ENCODE measurements at places on chromosomes 1 and 21.
A peak's percentile ranks its signal among the peaks of the same experiment; 100 is the strongest.

- no peak for DNase-seq
Observed at GRCh38 chr1:176098560-176098959, 108.5 kb downstream of the COP1 start.

DNA sequence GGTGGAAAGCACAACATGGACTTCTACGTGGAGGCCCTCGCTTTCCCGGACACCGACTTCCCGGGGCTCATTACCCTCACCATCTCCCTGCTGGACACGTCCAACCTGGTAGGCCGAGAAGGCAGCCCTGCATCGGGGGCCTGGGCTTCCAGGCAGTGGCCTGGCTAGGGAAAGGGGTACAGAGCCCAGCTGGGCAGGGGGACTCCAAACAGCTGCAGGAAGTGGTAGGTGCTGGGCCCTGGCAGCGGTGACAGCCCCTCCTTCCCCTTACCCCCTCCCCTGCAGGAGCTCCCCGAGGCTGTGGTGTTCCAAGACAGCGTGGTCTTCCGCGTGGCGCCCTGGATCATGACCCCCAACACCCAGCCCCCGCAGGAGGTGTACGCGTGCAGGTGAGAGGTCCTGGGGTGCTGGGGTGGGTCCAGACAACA is 30.0 kb upstream of the PADI6 start:
- no peak for DNase-seq

DNA sequence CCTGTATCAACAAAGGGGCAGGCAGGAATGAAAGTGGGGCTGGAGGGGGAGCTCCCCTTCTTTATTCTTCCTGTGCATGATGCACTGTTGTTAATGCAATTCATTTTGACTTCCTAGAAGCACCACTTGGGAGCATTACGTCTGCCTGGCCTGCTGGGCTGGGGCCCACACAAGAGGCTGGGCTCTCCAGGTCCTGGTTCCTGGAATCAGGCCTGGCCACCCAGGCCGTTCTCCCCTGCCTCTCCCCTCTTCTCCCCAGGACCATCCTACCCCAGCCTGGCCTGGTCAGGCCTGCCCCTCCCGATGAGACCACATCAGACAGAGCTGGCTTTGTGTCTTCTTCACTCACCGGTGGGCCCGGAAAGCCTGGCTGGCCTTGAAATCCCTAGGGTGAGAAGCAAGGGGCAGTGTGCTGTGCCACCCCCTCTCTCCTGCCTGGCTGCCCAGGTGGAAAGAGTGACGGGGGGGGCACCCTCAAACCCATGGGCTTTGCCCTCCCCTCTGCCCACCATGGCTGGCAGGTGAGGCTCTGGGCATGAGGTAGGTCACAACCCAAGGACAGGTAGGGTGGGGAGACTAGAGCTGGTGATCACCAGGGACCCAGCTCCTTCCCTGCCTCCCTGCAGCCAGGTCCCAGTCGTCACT is 20.7 kb upstream of the PEF1 start:
- DNase-seq: no peak

DNA sequence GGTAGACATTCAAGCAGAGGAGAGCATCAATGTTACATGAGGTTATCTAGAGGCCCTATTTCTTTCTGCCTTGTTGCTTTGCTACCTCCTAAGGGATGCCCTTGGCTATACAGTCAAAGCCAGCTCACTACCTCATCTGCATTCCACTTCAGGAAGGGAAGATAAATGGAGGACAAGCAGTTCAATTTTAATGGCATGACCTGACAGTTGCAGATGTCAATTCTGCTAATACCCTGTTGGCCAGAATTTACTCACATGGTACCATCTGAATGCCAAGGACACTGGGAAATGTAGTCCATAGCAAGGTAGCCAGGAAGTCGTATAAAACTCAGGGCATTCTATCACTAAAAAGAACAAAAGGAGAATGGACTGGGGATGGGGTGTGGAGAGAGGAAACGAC is 31.5 kb downstream of the PALMD start:
- DNase-seq: no peak

DNA sequence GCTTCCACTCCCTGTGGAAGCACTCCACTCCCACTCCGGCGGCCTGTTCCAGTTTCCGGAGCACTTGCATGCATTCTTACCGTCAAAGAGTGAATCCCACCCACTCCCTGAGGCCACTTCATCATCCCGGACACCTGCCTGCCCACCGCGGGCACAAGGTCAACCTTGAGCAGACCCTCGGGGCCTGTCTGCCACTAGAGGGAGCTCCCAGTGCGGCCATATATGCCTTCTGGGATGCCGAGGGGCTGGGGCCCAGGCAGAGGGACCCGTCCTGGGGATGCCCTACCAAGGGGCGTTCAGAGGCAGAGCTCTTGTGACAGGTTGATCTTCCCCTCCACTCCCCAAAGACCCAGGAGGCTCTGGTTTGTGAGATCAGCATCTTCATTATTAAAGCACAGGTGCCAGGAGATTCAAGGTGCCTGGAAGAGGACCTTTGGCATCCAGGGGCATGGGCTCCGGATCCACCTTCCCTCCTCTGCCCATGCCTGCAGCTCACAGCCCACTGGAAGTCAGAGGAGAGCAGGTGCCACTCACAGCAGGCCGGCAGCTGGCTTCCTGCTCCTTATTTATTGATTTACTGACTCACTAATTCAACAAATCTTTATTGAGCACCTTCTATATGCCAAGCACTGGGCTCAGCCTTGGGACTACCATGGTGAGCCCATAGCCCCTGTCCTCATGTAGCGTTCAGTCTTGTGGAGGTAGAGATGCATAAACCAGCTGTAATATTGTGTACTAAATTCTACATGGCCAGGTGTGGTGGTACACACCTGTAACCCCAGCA is 47.3 kb downstream of the UBIAD1 start:
- DNase-seq: no peak

DNA sequence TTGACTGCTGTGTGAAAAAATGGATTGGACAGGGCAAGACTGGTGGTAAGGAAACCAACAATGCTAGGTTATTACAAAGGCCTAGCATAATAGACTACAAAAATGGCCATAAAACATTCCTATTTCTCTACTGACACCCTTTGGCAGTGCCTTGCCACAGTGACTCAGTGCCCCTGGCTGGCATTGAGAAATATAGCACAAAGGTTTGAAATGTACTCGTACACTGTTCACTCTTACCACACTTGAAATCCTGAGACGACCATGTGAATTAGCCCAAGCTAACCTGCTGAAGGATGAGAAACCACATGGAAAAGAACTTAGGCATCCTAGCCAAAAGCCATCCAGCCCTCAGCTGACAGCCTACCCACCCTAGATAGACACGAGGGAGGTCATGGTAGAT is 149.8 kb upstream of the PALMD start:
- no peak for DNase-seq

DNA sequence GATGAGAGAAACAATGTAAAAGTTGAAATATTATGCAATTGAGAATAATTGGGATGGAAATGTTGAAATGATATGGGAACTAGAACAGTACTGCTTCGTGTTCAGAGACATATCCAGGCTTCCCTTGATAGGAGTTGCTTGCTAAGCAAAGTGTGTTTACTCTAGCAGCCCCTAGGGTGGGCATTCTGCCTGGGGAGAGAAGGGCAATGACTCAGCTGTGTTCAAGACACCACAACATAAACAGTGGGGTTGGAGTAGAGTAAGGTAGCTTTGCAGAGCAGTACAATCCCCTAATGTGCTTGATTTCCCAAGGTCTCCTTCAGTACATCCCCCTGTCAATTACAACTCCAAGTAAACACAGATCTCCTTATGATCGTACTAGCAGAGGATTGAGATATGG is 4.8 kb upstream of the PCNX2 start:
- DNase-seq: no peak

DNA sequence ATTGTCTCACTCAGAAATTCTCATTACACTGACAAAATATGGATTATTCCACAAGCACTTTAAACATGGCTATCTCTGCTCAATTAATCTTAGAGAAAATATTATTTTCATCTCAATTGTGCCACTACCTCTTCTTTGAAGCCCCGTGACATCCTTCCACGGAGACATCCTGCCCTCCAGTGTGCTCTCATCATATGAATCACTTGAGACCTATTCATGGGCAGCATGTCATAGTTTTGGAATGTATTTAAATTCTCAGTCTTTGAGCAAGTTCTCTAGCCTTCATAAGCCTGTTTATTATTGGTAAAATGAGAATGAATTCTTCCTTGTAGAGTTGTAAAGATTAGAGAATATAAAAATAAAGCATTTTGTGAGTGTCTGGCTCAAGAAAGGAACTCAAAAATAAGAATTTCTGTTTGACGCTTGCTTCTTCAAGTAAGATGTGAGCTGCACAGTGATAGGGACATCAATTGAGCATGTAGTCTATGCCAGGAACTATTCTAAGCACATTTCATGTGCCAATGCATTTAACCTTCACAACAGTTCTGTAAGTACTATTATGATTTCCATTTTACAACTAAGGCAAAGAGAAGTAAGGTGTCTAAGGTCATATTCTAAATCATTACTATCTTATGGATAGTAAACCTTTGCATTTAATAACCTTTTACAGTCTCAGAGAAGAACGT is 557.4 kb upstream of the ZRANB2 start:
- peak; percentile 29 for DNase-seq

DNA sequence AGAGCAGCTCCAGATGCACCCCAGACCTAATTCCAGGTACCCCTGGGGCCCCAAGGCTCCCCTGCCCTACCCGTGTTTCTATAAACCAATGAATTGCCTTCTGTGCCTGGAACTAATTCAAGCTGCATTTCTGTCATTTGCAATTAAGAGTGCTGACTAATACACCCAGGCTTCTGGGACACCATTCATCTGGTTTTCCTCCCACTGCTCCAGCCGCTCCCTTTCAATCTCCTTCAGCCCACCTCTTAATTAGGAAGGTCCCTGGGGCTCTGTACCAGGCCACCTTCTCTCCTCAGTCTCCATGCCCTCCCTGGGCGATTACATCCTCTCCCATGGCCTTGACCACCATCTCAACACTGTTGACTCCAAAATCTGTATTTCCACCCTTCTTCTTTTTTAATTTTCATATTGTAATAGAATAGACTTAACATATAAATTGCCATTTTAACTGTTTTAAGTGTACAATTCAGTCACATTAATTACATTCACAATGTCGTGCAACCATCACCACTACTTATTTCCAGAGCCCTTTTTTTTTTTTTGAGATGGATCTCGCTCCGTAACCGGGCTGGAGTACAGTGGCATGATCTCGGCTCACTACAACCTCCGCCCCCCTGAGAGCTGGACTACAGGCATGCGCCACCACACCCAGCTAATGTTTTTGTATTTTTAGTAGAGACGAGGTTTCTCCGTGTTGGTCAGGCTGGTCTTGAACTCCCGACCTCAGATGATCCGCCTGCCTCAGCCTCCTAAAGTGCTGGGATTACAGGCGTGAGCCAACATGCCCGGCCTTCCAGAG is 9.2 kb upstream of the GJB3 start:
- no peak for DNase-seq

DNA sequence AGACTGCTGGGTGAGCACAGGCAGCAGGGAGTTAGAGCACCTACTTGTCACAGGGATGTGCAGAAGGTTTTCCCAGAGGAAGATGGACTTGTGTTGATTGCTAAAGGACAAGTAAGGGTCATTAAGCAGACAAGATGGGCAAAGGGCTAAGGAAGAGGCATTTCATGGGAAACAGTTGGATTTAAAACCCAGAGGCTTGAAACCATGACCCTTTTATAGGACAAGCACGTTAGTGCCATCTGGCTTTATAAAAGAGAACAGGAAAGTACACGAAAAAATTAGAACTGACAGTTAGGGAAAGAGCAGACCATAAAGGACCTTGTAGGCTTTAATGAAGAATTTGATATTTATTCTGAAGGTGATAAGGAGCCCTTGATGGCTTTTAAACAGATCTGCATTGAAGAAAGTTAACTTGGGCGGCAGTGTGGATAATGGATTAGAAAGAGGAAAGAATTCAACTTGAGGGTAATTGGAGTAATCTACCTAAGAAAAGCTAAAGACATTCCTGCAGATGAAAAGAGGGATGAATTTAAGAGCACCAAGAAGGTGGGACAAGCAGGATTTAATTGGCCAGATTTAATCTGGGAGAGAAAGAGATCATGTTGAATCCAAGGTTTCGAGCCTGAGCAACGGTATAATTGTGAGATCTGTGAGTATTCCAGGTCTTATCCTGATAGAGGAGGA is 68.6 kb downstream of the ZC3H11B start:
- DNase-seq: no peak

GRCh38 chr1:114034567-114035303 is 55.5 kb downstream of the OLFML3 start:
- DNase-seq: no peak

DNA sequence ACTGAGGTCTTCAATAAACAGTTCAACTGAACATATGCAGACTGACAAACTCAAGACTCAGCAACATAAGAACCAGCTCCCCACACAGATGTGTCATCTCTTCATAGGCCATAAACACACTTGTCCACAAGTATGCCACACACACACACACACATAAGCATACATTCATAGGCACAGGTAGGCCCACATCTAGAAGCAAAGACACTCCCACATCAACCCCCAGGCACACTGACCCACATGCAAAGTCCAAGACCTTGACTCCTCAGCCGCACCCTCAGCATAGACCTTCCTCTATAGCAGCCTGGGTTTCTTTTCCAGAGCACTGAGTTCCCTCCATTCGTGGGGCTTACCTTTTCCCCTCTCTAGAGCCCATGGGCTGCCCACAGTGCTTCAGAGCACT is 1.4 kb downstream of the LAD1 start:
- no peak for DNase-seq

DNA sequence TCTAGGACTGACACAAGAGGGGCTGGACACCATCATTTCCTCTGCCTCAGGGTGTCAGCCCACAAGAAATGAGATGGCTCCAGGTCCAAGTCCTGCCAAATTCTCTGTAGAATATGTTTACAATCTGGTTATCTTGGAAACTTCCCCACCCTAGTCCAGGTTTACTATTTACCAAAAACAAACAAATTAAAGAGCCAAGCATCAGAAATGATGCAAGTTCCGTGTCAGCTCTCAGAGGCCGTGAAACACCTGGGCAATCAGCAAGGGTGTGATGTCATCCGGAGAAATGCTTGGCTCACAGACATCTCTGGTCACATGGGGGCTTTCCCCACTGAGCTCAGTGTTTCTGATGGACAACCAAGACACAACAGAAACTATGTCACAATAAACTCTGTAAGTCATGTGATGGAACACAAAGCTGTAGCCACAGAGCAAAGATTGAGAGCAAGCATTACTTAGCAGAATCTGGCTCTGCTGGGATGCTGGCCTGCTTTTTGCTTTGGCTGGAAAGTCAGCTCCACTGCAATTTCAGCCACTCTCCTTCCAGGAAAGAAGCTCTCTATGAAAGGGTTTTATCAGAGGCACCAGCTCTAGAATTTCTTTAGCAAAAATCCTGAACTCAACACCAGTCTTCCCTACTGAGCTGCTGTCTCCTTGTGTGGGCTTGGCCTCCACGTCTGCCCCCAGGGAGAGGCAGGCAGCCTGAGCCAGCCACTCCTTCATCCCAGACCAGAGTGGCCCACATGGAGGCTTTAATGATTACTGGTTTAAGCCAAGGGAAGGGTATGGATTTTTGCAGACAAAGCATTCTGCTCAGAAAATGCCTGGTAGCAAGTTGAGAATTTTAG is 55.9 kb downstream of the NENF start:
- no peak for DNase-seq

GRCh38 chr1:8554956-8555534 is 237.1 kb downstream of the SLC45A1 start:
- no peak for DNase-seq

Data from HS-27A (cell line).